ENCODE measurements at places on chromosomes 5 and 9. TPM values are rescaled to one million over a fixed set of nuclear protein-coding genes. Genes with fewer than 3 reads are reported as not detected.

DNA sequence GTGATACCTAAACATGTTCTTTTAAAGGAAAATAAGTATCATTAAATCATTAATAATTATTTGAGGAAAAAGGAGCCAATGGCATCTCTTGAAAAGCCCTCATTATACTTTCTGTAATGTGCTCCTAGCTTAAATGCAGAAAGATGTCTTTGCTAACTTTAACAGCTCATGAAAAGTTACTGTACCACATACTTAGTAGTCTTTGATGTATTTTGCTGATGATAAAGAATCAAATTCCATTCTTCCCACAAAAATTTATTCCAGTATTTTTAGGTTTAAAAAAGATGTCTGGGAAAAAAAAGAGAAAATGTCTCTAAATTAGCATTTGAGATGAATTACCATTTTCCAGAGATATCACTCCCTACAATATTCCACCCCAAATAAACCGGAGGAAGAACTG, 112.5 kb downstream of the PPP2R2B start:
- no peak for DNase-seq

- DNase-seq: no peak
Measured at GRCh38 chr5:175616083-175616482, 41.8 kb upstream of the HRH2 start.

GRCh38 chr9:77946969-77947620, 84.5 kb downstream of the GNAQ start:
- DNase-seq: no peak

GRCh38 chr5:176619203-176619568, 9.2 kb upstream of the GPRIN1 start:
- peak; percentile 29 for DNase-seq

DNA sequence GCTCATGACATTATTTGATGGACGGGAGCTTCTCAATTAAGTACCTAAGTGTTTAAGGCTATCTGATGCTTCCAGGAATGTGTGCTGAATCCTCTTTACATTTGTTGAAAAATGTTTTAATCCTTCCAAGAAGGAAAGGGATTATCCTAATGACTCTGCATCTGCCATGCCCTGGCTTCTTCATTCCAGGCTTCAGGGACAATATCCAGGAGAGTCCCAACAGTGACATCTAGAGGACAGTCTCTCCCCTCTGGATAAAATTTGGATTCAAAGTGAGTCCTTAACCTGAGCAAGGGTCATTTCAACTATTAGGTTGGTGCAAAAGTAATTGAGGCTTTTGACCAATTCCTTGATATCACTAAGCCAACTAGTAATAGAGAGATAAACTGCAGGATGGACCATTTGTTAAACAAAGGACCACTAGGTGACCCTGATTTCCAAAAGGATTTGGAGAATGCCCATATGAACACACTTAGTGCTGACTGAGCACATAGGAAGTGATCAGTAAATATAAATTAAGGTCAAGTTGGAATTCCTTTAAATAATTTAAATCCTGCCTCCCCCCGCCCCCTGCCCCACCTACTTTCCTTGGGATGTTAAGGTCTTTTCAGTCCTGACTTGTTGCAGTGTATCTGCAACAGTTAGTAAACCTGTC, 19.1 kb downstream of the TNFSF8 start:
- DNase-seq: peak; percentile 55

- peak; percentile 98 for DNase-seq
Measured at GRCh38 chr9:115373000-115373709, 255.2 kb upstream of the TNC start.

GRCh38 chr9:72563806-72564205, 42.4 kb downstream of the TMC1 start:
- DNase-seq: no peak

Gene GABRG2
- 0.90 TPM for total RNA-seq

GRCh38 chr9:26310294-26310693, 582.3 kb downstream of the CAAP1 start:
- no peak for DNase-seq

- no peak for DNase-seq
Measured at GRCh38 chr5:79750611-79751510, 61.2 kb downstream of the CMYA5 start.
